Non-pigmented ciliary epithelial cell (primary cell): ENCODE measurements at places on chromosomes 2 and 18.
A peak's percentile ranks its signal among the peaks of the same experiment; 100 is the strongest.

- no peak for DNase-seq
Measured at GRCh38 chr2:204024906-204025475, 88.4 kb downstream of the ICOS start.

DNA sequence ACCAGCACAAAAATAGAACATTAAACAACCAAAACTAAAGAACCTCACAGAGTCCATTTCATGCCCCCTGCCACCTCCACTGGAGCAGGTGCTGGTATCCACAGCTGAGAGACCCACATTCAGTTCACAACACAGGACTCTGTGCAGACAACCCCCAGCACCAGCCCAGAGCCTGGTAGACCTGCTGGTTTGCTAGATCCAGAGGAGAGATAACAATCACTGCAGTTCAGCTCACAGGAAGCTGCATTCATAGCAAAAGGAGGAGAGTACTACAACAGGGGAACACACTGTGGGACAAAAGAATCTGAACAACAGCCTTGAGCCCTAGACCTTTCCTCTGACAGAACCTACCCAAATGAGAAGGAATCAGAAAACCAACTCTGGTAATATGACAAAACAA lies 326.7 kb downstream of the METTL4 start:
- no peak for DNase-seq

DNA sequence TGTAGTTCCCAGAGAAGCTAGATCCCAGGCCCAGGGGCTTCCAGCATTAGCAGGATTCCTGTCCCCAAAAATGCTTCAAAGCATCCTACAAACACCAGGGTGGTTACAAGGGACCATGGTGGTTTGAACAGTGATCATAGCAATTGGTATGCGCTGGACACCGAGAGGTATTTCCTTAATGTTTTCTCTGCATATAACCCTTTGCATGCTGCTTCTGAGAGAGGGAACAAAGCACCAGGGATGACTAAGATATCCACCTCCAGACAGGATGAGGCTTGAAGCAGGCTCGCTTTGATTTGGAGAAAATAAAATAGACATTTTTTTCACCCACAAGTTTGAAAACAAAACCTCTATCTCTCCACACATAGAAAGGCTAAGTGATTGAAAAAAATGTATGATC lies 50.5 kb upstream of the TSPYL6 start:
- DNase-seq: no peak

DNA sequence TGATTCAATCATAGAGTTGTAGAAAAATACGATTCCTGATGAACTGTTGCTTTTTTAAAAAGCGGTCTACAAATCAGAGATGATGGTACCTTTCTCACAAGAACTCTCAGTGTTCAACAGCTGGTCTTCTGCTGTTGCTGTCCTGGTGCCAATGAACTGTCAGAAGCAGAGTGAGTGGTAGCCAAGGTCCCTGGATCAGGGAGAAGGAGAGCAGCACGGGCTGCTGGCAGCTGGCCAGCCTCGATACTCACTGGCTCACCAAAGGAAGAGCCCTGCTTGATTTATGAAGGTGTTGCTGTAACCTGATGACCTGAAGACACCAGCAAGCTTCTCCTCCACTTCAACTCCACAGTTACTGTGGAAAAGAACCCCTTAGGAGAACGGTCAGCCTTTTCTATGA lies 300.8 kb upstream of the SOX11 start:
- DNase-seq: no peak

- no peak for DNase-seq
Measured at GRCh38 chr18:8788503-8789429, 83.4 kb downstream of the MTCL1 start.

DNA sequence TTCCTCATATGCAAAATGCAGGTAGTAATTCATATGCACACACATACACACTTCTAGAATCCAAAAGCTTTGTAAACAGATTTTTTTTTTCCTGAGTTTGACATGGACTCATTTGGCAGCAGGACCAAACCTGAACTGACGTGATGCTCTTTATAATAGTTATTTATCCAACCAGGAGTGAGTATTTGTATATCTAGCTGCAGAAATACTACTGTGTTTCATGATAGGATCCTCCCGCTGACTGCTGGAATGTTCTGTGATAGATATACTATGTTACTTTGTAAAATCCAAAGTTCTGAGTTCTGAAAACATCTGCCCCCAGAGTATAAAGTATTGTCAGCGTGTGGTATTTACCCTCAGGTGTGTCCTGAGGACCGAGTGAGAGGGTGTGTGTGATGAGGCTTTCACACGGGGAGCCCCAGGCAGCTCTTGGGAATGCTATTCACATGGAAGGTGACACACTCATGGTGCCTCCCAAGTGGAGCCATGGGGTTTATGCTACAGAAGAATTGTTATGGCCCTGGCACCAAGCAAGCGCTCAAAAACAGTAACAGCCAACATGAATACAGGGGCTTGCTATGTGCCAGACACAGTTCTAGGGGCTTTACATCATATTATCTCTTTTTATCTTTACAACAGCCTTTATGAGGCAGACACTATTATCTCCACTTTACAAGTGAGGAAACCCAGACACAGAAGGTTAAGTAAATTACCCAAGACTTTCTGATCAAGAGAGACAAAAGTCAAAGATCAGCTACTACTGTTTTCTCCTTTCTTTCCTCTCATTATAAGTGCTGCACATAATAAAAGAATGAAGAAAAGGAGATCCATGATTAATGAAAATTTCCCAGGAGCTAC lies 16.7 kb upstream of the TXNDC2 start:
- DNase-seq: no peak

GRCh38 chr2:236653863-236654262 lies 84.2 kb downstream of the ACKR3 start:
- no peak for DNase-seq

DNA sequence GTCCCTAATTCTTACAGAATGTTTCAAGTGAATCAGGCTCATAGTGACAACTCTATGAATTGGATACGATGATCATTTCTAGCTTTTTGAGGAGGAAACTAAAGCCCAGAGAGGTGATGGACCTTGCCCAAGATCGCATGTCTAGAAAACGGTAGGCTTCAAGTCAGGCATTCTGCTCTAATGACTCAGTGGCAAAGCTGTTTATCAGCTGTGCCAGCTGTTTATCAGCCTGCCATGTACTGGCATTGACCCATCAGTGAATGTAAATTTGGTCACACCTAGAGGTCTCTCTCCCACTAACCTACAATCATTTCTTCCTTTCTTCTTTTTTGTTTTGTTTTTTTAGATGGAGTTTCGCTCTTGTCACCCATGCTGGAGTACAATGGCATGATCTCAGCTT lies 6.1 kb upstream of the DAW1 start:
- DNase-seq: no peak

DNA sequence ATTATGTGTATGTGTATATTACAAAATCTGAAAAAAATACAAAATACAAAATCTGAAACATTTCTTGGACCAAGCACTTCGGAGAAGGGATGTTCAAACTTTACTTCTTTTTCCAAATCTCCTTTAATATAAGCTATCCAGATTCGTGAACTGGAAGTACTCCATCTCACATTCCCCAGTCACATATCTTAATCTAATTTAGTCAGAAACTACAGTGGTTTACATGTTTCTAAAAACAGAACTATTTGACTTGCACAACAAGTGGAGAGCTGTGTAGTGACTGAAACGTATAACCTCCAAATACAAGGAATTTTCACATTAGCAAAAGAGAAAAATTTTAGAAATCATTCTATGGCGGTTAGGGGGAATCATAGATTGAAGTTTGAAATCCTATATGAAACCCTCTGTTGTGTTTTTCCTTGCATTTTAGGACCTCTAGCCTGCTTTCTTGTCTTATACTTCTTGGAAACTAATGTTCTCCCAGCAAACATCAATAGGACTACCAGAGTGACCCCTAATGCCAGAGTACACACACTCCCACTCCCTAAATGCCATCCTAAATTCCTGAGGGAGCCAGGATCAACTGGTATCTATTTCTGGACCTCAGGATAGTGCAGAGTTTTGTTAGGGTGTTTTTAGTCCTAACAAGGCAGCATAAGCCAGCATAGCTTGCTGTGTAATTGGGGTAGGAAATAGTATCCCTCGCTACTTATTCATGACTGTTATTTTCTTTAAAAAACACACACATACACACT lies 30.2 kb upstream of the ROCK1 start:
- no peak for DNase-seq

DNA sequence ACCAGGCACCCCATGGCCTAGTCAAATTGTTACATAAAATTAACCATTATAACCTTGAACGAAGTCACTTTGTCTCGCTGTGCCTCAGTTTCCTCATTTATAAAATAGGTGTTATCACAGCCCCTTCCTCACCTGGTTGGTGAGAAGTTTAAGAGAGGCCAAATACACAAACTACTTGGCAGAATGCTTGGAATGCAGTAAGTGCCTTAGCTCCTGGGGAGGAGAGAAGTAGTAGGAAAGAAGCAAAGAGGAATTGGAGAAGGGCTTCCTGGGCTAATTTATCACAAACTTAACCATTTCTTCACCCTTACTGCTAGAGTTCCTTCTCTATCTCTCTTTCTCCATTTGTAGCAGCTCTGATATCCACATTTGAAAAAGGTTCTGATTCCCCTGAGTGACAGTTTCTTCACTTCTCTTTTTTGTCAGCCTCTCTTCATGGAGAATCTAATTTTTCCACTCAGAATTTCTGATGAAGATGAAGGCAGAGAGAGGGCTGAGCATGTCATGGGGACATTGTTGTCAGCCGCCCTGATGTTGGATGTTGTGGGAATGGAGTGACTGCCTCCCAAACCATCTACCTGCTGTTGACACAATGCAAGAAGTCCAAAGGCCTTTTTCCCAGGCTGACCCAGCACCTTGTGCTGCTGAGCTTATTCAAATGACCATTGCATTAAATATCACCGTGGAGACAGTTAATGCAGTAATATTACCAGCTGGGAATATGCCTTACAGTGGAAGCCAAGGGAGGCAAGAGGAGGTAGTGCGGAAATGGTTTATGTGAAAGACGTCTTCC lies 60.4 kb downstream of the BOD1L2 start:
- no peak for DNase-seq

DNA sequence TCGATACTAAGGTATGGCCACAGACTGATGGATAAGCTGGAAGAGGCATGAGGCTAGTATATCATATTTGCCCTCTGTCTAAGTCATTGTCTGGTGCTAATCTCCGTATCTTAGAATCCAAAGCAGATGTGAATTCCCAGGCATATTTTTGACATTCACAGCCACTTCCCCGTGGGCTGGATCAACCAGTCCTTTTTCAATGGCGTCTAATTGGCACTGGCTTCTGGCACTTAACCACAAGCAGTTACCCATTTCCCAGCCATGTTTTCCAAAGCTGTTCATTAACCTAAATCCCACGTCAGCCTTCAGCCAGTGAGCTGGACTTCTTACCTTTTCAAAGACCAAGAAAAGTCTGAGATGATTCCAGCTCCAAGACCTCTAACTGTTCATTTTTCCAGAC lies 20.7 kb upstream of the ZNF407 start:
- DNase-seq: no peak

DNA sequence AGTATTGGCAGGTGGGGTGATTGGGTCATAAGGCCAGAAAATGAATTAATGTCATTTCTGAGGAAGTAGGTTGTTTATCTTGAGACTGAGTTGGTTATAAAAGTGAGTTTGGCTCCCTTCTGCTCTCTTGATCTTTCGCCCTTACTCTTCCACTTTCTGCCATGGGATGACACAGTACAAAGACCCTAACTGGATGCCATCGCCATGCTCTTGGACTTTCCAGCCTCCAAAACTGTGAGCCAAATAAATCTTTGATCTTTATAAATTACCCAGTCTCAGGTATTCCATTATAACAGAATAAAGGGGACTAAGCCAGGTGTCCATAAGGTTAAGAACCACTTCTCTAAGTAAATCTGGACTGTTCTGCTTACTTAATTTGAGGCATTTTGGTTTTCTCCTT lies 44.4 kb downstream of the MAP4K3 start:
- DNase-seq: no peak

- peak; percentile 52 for DNase-seq
Measured at GRCh38 chr18:59823596-59824195, 76.1 kb upstream of the PMAIP1 start.

GRCh38 chr18:63951302-63951705 lies 2.2 kb downstream of the HMSD start:
- no peak for DNase-seq

DNA sequence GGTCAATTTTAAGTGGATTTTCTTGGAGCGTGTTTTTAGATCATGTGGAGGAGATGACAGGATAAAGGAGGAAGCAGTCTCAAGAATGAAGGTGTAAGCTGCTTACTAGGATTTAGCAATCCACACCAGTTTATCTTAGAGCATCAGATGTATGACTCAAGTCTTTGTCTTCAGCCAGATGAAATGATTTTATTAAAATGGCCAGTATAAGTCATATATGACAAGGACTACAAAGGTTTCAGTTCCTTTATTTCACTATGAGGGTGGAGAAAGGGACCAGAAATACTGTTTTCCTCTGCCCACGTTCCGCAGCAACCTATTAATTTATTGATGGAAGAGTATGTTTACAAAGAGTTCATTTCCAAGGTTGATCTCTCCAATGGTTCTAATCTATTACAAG lies 970.5 kb upstream of the SLC39A10 start:
- no peak for DNase-seq

GRCh38 chr2:149737896-149738295 lies 150.3 kb upstream of the MMADHC start:
- no peak for DNase-seq

DNA sequence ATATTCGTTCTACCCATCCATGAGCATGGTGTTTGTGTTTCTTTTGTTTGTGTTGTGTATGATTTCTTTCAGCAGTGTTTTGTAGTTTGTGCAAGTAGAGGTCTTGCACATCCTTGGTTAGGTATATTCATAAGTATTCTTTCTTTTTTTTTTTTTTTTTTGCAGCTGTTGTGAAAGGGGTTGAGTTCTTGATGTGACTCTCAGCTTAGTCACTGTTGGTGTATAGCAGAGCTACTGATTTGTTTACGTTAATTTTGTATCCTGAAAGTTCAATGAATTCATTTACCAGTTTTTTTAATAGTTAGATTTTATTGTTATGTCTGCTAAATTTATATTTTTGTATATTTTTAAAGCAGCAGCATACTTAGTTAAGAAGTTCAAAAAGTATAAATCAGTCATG lies 834.4 kb upstream of the NRXN1 start:
- DNase-seq: peak; percentile 4

GRCh38 chr2:143729296-143729814 lies 600.1 kb downstream of the ARHGAP15 start:
- DNase-seq: no peak

GRCh38 chr2:215949991-215950404 lies 63.4 kb downstream of the MREG start:
- DNase-seq: no peak

DNA sequence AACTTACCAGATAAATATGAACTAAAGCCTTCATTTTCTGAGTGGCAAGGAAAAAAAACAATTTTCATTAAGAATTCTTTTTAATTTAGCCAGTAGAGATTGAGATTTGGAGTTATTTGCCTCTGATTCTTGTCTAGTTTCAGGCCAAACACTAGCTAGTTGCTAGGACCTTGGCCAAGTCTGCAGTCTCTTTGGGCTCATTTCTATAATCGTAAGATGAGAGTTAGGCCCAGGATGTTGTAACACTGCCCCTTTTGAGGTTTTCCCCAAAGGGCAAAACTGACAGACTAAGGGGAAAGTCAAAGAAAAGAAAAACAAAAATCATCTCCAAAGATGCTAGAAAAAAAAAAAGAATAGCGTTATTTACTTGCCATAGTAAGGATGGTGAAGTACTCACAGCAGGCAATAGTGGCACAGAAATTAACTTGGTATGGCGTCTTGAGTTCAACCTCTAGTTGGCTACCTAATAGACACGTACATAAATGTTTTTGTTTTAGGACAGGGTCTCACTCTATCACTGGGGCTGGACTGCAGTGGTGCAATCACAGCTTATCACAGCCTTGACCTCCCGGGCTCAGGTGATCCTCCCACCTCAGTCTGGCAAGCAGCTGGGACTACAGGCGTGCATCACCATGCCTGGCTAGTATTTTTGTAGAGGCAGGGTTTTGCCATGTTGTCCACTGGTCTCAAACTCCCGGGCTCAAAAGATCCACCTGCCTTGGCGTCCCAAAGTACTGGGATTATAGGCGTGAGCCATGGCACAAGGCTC lies 23.0 kb upstream of the ADAM17 start:
- DNase-seq: no peak
